ENCODE measurements at places on chromosomes 13 and 19.

DNA sequence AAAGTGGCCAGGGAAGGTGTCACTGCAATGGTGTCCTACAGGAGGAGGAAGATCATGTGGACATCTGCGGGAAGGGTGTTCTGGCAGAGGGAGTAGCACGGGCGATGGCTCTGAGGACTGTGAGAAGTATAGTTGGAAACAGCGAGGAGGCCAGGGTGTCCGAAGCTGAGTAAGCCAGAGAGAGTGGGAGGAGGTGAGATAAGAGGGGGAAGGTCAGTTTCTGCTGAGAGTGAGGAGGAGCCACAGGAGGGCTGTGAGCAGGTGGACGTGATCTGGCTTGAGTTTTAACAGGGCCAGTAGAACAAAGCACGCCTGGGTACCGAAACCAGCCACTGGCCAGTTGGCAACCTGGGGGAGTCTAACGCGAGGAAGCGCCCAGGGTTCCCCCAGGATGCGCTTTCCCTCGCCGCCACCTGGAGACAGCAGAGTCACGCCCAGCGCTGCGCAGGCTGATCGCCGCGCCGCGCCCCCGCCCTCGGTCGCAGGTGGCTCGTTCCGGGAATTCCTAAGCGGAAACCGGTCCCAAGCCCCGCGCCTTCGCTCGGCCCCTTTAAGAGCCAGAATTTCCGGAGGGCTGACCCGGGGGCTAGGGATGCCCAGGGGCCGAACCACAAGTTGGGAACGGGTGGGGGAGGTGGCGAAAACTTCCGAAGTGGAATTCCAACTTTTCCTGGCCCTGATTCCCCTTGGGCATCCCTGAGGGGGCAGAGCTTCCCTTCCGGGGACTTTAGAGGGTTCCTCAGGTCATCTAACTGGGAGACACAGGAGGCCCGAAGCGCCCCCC is 1.1 kb upstream of the LSR start:
- DNase-seq, result peak; percentile 58

DNA sequence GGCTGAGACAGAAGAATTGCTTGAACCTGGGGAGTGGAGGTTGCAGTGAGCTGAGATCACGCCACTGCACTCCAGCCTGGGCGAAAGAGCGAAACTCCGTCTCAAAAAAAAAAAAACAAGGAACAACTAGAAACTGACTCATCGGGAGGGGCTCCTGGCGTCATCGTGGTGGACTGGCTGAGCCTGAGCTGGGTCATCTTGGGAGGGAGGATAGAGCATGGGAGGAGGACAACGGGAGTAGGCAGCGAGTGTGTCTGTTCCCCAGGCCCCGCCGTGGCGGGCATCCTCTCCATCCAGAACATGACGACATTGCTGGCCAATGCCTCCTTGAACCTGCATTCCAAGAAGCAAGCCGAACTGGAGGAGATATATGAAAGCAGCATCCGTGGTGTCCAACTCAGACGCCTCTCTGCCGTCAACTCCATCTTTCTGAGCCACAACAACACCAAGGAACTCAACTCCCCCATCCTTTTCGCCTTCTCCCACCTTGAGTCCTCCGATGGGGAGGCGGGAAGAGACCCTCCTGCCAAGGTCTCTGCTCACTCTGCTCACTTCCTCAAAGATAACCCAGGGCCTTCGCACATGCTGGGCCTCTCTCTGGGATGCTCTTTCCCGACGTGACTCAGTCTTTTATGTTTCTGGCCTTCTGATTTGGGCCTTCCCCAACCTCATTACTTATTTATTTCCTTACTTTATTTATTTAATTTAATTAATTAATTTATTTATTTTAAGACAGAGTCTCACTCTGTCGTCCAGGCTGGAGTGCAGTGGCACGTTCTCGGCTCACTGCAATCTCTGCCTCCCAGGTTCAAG is 16.6 kb downstream of the DDX39A start:
- peak; percentile 65 for DNase-seq

- peak; percentile 56 for DNase-seq
Measured at GRCh38 chr13:44819245-44819644, 170.0 kb downstream of the NUFIP1 start.

DNA sequence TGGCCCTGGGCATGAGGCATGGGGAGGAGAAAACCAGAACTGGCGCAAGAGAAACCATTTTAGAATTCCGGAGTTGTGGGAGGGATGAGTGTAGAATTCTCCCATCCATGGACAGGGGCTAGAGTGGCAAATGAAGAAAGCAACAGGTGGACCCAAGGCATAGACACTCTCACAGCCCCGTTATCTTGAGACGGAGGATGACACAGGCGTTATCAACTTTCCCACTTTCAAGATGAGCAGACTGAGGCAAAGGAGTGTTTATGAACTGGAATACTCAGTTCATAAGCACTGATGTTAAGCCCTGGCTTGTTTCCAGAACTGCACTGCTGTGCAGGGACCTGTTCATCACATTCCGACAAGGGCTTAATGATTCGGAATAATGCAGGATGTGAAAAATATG is 1.1 kb upstream of the GTF3A start:
- no peak for DNase-seq

DNA sequence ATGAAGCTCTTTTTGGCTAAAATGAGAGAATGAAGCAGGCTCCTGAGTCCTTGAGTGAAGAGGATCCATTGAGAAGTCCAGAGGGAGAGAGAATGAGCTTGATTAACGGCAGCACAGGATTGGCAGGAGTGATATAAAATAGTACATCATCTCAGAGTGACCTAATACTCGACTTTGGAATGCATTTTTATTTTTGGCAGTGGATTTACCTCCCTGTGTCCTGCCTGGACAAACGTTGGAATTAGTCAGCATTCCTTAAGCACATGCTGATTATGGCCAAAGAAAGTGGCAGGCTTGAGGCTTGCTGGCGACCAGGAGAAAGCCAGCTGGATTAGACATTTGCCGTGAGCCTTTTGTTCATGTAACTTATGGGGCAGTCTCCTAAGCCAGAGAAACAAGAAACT is 22.9 kb downstream of the LRCH1 start:
- DNase-seq, result no peak

DNA sequence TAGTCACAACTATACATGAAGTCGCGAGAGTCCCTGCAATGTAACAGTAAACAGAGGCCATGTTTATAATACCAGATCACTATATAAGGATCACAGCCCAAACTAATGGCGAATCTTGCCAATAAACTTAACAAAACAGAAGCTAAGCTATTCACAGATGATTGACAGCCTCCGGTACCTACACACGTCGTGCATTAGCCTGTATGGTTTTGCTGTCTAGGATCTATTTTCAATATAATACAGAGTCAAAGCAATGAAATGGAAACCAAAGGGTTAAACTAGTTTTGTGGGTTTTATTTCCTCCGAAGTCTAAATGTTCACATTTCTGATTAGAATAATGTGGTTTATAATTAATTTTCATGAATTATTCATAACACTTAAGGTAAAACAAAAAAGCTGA is 10.1 kb downstream of the ANKRD10 start:
- DNase-seq, result no peak

DNA sequence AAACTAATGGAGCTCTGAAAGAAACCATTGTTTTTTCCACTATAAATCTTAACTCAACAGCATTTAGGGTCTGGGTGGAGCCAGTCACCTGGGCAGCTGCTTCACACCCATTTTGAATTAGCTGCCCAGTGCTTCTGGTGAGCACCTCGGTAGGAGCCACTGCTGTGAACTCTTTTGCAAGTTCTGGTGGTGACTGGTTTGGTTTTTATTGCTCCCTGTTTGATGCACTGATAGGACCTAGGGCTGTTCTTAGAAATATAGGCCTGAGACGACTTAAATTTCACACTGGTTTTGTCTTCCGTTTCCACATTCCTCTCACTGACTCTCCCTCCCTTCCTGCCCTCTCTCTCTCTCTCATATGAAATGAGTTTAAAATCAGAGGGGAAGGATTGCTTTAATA is 103.9 kb downstream of the GGACT start:
- DNase-seq, result no peak

DNA sequence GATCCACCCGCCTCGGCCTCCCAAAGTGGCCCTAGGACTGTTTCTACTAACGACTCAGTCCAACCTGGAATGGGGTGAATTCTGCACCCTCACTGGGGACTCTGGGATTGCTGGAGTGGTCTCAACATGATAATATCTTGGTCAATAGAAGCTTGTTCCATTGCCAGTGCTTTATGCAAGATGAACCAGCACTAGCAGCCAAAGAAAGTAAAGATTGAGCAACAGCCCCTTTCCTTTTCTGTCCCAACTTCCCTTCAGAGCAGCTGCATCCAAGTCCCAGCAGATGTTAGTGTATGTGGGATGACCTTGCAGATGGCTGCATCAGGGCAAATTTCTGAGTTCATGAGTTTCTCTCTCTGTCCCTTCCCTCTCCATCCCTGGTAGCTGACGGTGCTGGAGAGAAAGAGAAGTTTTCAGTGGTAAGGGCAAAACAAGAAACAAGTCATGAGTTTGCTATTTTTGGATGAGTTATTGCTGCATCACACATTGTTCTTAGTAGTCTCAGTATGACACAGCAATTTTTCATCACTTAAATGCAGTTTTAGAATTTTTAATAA is 183.6 kb upstream of the EDNRB start:
- DNase-seq, result no peak

GRCh38 chr13:99506634-99507033 is 5.4 kb downstream of the TM9SF2 start:
- no peak for DNase-seq

GRCh38 chr13:87129602-87130300 is 541.4 kb upstream of the SLITRK5 start:
- DNase-seq, result peak; percentile 18

GRCh38 chr19:34555447-34555846 is 73.9 kb downstream of the WTIP start:
- no peak for DNase-seq

DNA sequence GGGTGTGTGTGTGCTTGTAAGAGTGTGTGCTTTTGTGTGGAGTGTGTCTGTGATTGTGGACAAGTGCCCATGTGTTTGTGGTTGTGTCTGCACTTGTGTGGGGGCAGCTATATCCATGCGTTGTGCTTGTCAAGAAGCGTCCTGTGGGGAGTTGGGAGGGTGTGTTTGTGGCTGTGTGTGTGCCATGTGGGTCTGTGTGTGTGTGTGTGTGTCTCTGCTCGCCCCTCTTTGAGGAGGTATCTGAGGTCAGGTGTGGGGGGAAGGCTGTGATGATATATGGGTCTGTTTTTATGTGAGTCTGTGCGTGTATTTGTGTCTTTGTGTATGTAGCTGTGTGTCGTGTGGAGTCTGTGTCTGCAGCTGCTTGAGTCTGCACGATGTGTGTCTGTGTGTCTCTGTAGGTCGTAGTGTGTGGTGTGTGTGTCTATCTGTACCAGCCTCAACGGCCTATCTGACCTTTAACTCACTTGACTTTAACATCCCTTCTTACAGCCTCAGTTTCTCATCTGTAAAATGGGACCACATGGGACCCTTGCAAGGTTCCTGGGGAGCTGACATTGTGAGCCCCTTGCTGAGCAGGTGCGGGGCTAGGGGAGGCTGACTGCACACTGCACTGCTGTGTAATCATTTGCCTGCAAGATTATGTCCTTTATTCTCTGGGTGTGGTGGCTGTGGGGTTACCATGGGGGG is 4.0 kb upstream of the NFIC start:
- DNase-seq, result no peak

GRCh38 chr19:49977881-49978280 is 16.9 kb upstream of the SIGLEC11 start:
- no peak for DNase-seq

GRCh38 chr13:49410477-49410876 is 33.4 kb downstream of the CAB39L start:
- DNase-seq, result no peak

GRCh38 chr13:50244713-50245574 is 229.7 kb downstream of the KCNRG start:
- peak; percentile 87 for DNase-seq

DNA sequence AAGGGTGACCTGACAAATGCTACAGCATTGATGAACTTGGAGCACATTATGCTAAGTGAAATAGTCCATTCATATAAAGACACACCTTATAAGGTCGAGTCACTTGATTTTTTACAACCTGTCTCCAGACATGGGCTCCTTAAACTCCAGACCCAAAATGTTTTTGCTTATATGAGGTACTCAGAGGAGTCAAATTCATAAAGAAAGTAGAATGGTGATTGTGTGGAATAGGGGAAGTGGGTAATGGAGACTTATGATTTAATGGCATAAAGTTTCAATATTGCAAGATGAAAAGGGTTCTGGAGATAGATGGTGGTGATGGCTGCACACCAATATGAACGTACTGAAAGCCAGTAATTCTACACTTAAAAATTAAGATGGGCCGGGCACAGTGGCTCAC is 59.3 kb downstream of the ZNF627 start:
- no peak for DNase-seq

DNA sequence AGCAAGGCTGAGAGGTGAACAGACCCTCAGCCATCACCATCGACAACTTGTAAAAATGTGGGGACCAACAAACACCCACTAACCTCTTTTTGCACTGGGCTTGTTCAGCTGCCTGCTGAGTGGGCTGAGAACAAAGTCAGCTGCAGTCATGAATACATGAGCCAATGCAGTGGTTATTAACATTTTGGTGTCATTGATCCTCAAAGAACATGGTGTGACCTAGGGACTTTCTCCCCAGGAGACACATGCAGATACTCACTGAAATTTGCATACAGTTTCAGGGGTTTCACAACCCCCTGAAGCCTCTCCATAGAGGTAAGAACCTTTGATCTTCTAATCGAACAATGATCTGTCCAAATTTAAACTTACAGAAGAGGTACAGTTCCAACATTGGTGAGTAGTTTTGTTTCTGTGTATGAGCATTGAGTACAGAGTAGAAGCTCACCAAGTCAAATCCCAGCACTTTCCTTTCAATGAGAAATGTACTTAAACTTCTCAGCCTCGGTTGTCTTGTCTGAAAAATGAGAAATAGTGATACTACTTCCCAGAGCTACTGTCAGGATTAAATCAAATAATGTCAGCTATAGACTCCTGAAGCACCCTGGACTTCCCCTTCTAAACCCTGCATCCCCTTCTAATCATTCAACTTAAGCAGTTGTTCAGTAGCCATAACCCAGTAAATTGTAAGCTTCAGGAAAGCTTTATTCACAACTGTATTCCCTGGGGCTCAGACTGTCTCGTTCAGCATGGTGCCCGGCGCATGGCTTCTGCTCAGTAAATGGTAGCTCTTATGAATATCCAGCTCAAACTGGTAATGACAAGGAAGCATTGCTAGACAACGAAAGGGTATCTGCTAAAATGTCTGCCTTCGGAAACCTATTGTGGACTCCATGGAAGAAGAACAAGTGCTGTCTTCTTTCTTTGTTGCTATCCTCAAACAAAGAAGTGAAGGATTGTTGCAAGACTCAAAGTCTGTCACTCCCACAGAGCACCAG is 148.7 kb downstream of the FOXO1 start:
- no peak for DNase-seq
